ENCODE measurements at places on chromosomes 4 and X. TPM values are rescaled to one million over a fixed set of nuclear protein-coding genes. Genes with fewer than 3 reads are reported as not detected.

DNA sequence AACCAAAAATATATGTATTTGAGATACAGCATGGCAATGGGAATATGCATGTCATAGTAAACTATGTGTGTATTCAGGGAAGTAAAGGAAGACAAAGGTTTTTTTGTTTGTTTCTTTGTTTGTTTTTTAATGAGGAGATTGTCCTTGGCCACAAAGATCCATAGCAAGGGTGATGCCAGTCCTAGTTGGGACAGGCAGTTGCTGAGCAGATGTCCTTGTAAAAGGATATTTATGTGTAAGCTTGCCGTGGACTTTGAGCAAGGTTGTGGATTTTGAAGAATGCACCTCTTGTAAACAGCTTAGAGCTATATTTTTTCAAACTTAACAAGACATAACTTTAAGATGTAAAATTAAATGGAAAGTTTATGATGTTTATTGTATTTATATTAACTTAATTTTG, 69.9 kb upstream of the GABRE start:
- DNase-seq: no peak

LSM6 gene
- polyA plus RNA-seq: 15.4 TPM

SNCA gene
- 0.46 TPM for polyA plus RNA-seq

GRCh38 chrX:132365490-132365889, 123.3 kb downstream of the MBNL3 start:
- DNase-seq: no peak

GRCh38 chrX:23228454-23228853, 106.2 kb upstream of the PTCHD1 start:
- DNase-seq: no peak

- peak; percentile 92 for DNase-seq
Observed at GRCh38 chr4:186685767-186686183, 37.9 kb downstream of the FAT1 start.

DNA sequence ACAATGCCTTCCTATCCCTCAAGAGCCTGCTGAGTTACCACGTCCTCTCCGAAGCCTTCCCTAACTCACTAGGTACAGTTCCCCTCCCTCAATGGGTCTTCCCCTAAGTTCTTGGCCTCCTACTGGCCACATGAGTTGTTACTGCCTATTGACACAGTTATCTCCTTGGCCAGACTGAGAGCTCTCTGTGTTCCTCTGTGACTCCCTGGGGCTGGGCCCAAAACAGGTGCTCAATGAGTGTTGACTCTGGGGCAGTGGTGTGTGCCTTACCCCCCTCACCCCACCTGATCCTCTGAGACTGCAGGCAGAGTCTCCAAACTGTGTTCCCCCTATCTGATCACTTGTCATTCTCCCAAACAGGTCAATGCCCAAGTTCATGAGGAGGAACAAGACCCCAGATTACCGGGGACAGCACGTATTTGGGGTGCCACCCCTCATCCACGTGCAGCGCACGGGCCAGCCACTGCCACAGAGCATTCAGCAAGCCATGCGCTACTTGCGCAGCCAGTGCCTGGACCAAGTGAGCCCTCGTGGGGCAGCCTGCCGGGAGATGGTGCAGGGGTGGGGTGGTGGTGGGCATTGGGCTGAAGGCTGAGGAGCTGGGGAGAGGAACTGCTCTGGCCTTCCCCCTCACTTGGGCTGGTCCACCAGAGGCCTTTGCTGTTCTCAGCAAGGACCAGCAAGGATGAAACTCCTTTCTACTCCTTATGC, 72.6 kb downstream of the STARD8 start:
- no peak for DNase-seq

- DNase-seq: no peak
Observed at GRCh38 chr4:45910511-45910910, 213.3 kb downstream of the GABRG1 start.

GRCh38 chrX:112645774-112646173, 34.0 kb downstream of the LHFPL1 start:
- no peak for DNase-seq

- no peak for DNase-seq
Observed at GRCh38 chrX:20664774-20665173, 398.1 kb upstream of the RPS6KA3 start.

DNA sequence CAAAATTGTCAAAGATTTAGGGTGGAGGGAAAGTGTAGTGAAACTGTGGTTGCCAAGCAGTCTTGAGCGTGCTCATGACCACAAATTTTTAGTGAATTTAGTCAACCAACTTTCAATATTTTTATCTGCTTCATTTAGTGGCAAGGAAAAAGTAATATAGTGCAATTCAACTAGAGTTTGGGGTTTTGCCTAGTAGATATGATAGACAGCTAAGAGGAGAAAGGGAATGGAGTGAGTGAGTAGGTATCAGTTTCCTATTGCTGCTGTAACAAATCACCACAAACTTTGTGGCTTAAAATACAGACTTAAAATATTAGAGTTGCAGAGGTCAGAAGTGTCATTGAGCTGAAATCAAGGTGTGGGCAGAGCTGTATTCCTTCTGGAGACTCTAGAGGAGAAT, 3.7 kb upstream of the CT47C1 start:
- DNase-seq: no peak

GRCh38 chr4:188195389-188195985, 56.2 kb downstream of the TRIML1 start:
- DNase-seq: no peak

DNA sequence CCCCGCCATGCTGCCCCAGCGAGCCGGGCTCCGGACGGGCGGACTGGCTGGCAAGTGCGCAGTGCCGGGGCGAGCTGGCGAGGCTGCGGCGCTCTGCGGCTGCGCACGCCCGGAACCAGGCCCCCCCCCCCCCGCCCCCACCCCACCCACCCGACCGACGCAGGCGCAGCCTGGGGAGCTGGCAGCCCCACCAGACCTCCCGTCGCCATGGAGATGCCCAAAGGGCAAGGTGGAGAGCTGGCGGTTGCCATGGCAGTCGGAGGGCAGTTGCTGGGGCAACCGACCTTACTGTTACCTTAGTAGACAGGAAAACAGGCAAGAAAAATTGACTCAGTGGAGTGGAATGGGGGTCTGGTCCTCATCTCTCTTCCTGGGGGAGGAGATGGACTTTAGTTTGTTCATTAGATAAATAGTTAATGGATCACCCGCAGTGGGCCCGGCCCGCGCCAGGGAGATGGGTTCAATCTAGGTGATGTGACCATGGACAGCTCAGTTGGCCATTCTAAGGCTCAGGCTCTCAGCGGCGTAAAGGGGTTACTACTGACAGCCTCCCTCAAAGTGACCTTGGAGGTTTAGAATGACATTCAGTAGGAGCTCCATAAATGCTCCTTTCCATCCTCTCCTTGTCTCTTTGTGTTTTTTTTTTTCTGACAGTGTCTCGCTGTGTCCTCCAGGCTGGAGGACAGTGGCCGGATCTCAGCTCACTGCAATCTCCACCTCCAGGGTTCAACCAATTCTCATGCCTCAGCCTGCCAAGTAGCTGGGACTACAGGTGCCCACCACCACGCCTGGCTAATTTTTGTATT, at the start of gene PCSK1N:
TSS of gene PCSK1N (minus strand) at position 87 of the 806 bp plus-strand sequence. CDS start at position 9, 78 bp downstream.
- DNase-seq: no peak

DNA sequence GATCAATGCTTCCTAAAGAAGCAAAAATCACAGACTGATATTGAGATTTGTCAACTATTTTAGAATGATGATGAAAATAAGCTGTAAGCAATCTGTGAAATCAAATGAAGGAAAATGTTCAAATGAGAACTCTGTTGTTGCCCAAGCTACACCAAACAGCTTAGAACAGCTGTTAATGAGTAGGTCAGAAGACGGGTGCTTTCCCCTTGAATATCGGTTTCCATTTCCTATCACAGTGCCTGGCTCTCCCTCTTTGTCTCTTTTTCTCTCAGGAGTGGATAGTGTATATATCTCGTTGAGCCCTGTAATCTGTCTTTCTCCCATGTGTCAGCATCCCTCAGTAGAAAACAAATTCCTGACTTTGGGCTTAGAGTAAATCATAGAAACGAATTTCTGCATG, 1592.9 kb upstream of the TENM3 start:
- DNase-seq: no peak

DNA sequence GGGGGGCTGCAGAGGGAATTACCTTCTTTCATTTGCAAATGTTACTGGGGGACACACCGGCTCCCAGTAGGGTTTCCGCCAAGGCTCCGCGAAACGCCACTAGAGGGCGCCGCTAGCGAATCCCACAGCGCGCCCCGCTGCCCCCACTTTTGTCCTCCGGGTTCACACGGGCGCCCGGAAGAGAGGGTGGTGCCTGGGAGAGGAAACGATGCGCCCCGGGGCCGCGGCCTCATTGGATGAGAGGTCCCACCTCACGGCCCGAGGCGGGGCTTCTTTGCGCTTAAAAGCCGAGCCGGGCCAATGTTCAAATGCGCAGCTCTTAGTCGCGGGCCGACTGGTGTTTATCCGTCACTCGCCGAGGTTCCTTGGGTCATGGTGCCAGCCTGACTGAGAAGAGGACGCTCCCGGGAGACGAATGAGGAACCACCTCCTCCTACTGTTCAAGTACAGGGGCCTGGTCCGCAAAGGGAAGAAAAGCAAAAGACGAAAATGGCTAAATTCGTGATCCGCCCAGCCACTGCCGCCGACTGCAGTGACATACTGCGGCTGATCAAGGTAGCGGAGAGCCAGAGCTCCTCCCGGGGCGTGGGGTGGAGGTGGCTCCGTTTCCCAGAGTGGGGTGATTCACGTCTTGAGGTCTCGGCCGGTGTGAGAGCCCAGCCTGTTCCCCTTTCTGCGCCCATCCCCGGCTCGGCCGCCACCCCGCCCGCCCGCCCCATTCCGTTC, at the start of gene SAT1:
TSS of gene SAT1 (plus strand) at position 311 of the 726 bp plus-strand sequence. CDS start at position 490, 179 bp downstream.
- DNase-seq: peak; percentile 91

DNA sequence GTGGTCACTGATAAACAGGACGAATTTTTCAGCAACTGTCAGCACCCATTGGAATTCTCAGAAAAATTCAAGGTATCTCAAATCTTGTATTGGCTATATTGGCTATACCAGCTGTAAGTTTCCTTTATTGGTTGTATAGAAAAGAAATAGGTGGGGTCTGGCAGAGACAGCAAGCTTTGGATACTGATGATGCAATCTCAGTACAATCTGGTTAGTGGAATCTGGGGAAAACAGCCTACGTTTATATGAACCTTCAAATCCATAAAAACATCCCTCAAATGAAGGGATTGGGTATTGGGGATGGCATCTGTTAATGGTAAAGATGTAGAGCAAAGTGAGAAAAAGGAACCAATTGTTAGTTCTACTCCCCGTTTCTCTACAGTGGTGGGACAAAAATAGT, 76.4 kb upstream of the MBNL3 start:
- DNase-seq: no peak

REELD1 gene
- not detected for polyA plus RNA-seq

GRCh38 chr4:117971403-117971802, 62.9 kb upstream of the NDST3 start:
- DNase-seq: no peak

GUCY1B1 gene
- polyA plus RNA-seq: 2.6 TPM

DNA sequence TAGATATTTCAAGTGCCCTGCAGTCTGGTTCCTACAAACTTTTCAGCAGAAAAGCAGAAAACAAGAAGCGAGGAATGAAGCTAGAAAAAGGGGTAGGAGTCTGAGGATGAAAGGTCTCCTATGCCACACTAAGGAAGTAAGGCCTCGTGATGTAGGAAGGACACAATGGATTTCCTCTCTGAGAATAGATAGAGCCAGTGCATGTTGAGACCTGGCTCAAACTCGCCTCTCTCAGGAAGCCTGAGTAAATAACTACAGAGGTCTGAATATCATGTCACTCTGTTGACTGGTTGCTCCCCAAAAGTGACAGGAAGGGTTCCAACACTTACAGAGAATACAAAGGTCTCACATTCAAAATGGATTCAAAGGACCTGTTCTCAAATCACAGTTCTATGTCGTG, 93.3 kb downstream of the GRIA3 start:
- DNase-seq: no peak

- DNase-seq: no peak
Observed at GRCh38 chrX:53412446-53412845, 10.0 kb downstream of the SMC1A start.

ENOX2 gene
- 5.9 TPM for polyA plus RNA-seq

LRRC66 gene
- 0.10 TPM for polyA plus RNA-seq

DNA sequence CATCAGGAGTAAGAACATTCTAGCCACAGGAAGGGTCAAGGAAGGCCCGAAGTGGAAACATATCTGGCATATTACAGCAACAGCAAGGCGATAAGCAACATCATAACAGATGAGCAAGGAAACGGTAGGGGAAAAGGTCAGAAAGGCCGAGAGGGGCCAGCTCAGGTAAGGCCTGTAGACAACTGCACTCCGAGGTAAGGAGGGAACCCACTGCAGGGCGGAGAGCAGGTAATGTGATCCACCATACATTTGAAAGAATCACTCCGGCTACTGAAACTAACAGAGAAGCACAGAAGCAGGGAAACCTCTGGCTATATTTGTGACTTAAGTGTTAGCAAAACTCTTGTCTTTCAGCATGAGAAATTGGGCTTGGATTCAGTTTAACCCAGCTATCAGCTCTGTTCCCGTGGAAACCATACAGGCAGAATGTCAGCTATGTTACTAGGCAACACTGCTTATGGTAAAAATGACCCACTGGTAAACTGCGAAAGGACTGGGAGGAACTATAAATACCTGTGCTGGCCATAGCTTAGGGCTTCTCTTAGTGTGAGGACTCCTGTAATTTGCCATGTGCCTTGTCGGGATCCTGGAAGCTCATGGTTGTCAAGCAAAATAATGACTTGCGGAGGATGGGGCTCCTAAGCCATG, 31.0 kb downstream of the FRYL start:
- peak; percentile 23 for DNase-seq

- peak; percentile 63 for DNase-seq
Observed at GRCh38 chr4:73446336-73446938, 10.4 kb downstream of the AFP start.

DNA sequence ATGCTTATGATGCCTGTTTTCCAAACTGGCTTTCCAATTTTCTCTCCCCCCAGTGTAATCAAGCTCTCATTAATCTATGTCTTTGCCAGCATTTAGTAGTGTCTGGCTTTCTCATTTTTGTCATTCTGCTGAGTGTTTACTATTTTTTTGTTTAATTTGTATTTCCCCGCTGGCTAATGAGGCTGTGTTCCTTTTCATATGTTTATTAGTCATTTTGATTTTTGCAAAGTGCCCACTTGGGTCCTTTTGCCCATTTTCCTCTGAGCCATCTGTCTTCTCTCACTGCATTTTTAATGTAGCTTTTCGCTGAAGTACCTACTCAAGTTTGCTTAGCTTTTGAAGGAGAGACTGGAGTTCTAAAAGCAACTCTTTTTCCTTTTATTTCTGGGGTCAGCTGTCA, 14.7 kb downstream of the DCK start:
- DNase-seq: no peak

DNA sequence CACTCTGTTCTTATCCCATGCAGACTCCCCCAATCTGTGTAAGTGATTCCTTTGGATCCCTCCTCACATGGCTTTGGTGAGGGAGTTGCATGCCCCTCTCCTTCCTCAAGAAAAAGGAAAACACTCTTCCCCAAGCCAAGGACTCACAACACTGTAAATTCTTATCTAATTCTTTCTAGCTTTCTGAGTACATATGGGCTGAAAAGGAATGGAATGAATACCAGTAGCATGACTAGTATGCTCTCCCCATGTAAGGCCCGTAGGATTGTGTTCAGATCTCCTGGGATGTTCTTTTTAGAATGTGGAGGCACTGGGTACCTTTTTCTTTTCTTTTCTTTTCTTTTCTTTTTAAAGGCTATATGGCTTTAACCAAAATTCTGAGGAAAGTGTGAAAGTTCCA, 17.0 kb upstream of the MAGED1 start:
- peak; percentile 71 for DNase-seq

Measured in IMR-90 (cell line).